Muscle of arm (tissue), 14 donors: ENCODE measurements at places on chromosomes 5 and 9. TPM values are rescaled to one million over a fixed set of nuclear protein-coding genes. Genes with fewer than 3 reads are reported as not detected.

GRCh38 chr5:140595538-140596300 lies 31.1 kb downstream of the SLC35A4 start:
- peak; percentile 37 for DNase-seq

DNA sequence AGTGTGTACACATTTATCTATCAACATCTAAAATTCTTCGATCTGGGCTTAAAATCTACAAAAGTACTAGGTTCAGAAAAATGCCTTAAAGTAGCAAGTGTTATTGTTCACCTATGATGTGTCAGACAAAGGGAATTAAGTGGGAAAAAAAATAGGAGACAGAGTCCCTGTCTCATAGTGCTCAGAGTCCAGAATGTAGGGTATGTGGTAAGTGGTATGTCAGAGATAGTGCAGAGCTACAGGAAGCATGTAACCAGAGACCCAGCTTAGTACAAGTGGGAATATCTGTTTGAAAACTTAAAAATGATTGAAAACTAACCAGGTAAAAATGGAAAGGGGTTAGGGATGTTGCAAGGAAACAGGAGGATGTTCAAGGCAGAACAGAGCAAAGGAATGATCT lies 482.8 kb downstream of the ELAVL2 start:
- DNase-seq: no peak

- DNase-seq: no peak
Observed at GRCh38 chr5:112691339-112691680, 46.4 kb upstream of the APC start.

FBP2 gene
- 54.1 TPM for polyA plus RNA-seq
